ENCODE measurements at places on chromosomes 1 and 21. TPM values are rescaled to one million over a fixed set of nuclear protein-coding genes. Genes with fewer than 3 reads are reported as not detected.

GRCh38 chr1:115811140-115811828, 29.6 kb downstream of the NHLH2 start:
- DNase-seq: no peak

DNA sequence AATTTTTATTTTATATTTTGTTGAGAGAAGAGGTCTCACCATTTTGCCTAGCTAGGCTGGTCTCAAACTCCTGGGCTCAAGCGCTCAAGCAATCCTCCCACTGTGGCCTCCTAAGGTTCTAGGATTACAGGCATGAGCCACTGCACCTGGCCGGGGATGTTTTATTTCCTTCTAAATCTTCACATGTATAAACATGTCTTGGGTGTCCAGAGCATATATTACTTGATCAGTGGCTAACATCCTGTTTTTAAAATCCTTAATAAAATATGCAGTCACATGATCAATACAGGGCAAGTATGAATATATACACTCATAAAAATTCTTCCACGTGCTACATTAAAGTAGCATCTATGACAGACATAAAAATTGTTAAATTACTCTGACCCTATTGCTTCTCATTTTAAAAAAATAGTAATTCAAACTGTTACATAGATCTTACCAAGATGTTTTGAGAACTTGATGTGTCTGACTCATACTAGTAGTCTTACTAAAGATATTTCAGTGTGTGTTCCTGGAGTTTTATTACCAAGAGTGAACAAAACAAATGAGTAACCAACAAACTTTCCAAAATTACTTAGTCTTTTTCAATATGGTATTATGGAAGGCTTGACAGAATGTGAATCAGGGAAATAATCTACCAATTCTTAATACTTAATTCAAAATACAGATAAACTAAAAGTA, 222.5 kb downstream of the SLC45A1 start:
- DNase-seq: no peak

GRCh38 chr1:111725192-111725591, 14.0 kb downstream of the INKA2 start:
- DNase-seq: no peak

DNA sequence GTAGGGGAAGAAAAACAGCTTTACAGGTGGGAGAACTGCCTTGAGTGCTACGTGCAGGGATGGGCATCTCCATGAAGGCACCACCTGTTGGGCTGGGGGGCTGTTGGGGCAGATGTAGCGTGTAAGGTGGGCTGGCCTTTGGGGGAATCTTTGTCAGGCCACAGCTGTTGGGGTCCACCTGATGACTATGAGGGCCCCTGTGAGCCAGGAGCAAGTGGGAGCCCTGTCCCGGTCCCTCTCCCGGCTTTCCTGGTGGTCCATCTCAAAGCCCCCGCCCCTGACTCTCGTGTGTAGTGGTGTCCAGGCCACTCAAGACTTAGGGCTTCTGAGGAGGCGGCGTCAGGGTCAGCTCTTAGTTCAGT, 13.5 kb downstream of the SLC37A1 start:
- DNase-seq: no peak

Gene ATP5IF1
- total RNA-seq: 57.1 TPM

GRCh38 chr1:162229549-162229948, 147.1 kb downstream of the SPATA46 start:
- DNase-seq: no peak

GRCh38 chr1:225602590-225603206, 50.2 kb downstream of the ENAH start:
- no peak for DNase-seq

GRCh38 chr1:156528875-156529425, 28.4 kb upstream of the MEF2D start:
- DNase-seq: no peak

Gene LORICRIN
- not detected for total RNA-seq

DNA sequence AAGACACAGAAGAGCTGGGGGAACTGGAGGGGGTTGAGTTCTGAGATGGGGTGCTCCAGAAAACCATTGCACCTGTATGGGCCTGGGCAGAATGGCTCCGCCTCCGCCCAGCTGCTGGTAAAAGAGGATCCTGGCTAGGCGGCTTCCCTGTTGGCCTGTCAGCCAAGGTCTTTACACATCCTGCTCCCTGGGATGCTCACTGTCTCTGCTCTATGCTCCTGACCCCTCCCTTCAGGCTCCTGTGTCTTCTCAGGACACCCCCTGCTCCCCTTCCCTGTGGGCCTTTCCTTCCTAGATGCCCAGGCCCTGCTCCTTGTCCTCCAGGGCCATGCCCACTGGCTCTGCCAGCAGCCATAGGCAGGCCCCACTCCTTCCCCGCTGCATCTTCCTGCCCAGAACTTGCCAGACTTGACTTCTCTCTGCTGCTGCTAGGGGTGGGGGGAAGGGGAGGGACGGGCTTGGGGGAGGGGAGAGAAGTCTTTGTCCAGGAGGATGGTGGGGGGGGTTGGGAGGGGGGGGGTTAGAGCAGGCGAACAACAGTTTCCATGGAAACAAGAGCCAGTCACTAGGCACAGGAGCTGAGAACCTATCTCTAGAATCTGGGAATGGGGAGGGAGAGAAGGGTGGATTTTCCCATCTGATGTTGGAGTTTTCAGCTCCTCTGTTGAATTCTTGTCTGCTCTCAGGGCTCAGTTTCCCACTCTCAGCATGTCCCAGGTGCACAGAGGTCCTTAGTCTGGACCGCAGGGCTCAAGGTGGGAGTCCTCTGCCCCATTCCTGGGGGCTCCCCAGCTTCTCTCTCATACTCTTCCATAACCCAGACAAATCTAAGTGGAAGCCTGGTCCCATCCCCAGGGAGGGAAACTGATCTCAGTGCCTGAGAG, 10.6 kb downstream of the CELSR2 start:
- DNase-seq: no peak
